ENCODE measurements at places on chromosomes 7 and 10. TPM values are rescaled to one million over a fixed set of nuclear protein-coding genes. Genes with fewer than 3 reads are reported as not detected.

HMX2 gene
- total RNA-seq = not detected

TRRAP gene
- 12.5 TPM for total RNA-seq

TAS2R3 gene
- 0.72 TPM for total RNA-seq

BMPER gene
- 7.5 TPM for total RNA-seq

ITPRID1 gene
- total RNA-seq = not detected

ARL4A gene
- total RNA-seq = 48.0 TPM

FGFBP3 gene
- total RNA-seq = under 0.01 TPM

PODXL gene
- total RNA-seq = 1.4 TPM

SPDYE8 gene
- total RNA-seq = not detected

GIMAP5 gene
- total RNA-seq = not detected

NUTM2D gene
- total RNA-seq = 0.56 TPM

GRCh38 chr10:122375679-122376160, 1.2 kb downstream of the PLEKHA1 start:
- DNase-seq = no peak

DNA sequence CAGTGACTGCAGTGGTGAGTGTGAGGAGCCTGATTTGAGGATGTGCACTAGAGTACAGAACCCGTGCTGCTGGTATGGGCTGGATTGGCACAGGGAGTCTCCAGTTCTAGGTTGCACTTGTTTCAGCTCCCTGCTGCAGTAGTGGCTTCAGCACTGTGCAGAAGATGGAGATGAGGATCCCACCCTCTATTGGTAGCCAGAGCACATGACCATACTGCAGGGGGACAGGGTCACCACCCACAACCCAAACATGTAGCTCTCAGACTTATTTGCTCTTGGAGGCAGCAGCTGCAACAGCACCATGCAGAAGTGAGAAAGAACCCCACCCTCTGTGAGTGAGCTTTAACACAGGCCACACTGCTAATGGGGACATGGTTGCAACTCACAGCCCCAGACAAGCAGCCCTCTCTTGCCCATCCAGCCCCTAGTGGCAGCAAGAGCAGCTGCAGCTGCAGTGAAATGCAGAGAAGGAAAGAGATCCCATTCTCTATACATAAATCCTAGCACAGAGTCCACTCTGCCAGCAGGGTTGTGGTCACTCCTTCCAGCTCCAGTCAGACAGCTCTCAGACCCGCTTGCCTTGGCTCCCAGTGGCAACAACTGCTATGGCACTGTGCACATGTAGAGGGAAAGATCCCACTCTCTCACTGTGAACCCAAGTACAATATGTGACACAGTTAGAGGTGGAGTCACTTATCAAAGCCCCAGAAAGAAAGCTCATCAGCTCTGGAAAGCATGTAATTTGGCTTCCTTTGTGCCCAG, 51.4 kb upstream of the SCIN start:
- no peak for DNase-seq

GRCh38 chr10:73357821-73358220, 843 bp downstream of the CFAP70 start:
- no peak for DNase-seq

- DNase-seq = peak; percentile 30
Measured at GRCh38 chr7:14691597-14692203, 210.9 kb downstream of the DGKB start.

GRCh38 chr7:157601530-157601929, 264.7 kb downstream of the DNAJB6 start:
- no peak for DNase-seq

GRCh38 chr10:11409357-11409756, 202.1 kb downstream of the USP6NL start:
- DNase-seq = no peak

DNA sequence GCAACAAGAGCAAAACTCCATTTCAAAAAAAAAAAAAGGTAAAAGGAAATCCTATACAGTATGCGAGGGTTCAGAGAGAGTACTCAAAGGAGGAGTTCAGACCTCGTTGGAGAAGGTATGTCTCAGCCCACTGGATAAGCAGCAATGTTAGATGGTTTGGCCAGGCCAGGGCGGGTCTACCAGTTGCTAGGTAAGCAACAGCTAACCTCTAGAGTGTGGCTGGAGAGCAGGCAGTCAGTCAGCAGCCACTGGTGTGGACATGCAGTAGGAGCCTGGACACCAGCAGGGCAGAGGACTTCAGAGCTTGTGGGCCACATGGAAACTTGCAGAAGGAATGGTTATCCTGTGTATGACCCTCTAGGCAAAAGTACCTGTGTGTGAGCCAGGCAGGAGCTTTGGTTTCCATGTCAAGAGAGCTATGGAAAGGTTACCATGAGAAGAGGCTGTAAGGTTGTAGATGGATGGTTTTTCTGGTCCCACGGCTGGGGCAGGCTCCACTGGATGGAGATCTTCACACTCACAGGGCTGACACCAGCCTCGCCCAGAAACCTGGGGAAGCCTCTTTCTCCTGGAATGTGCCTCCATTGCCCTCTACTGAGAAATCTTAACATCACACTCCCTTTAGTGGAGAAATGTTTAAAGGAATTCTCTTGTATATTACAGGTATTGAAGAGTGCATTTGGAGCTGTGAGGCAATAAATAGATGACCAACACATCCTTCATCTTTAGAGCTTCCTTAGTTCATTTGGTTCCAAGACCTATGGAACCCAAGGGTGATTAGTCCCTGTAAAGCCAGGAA, 63.6 kb downstream of the CCDC186 start:
- DNase-seq = no peak

GRCh38 chr7:34117573-34117972, 212.2 kb downstream of the BMPER start:
- DNase-seq = no peak

- DNase-seq = no peak
Measured at GRCh38 chr10:86107131-86107530, 259.5 kb downstream of the GRID1 start.

DNA sequence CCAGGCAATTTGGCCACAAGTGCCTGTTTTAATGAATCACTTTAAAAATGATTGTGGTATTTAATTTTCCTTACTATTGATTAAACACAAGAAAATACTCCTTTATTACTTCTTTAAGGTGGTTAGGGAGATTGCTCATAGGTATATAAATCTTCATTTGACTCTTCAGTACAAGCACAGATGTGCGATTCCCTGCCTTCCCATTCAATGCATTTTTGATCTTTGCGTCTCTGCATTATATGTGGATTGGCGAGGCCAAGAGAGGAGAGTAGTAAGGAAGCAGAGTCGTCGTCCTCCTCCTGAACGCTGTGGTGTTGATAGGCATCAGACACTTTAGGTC, 683.7 kb downstream of the LRMDA start:
- DNase-seq = no peak

- no peak for DNase-seq
Measured at GRCh38 chr10:18611168-18611567, 40.2 kb downstream of the NSUN6 start.

- no peak for DNase-seq
Measured at GRCh38 chr10:17176091-17176490, 25.4 kb downstream of the TRDMT1 start.

GRCh38 chr10:29849126-29849833, 210.1 kb downstream of the JCAD start:
- peak; percentile 95 for DNase-seq

DNA sequence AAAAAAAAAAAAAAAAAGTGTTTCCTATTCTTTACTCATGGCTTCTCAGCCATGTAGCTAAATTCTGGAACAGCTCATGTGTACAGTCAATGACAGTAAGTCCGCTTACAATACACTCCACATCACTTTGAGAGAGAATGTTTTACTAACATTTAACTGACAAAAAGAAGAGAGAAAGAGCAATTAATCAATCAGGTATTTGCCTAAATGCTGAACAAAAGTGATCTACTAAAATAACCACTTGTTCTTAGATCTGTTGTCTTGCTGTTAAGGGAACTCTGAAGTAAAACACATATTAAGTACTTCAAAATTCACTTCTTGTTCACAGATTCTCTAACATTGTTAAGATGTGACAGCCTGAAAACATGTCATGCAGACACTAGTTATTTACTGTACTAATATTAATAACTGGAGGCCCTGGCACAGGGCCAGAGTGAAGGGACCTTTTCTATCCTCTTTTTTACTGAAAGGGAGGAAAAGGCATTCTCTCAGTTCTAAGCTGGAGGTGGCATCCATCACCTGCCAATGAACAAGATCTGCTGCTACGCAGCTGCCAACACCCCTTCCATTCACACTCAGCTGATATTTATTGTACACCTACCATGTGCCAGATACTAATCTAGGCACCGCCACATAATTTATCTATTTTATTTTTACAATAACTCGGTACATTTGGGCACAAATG, 72.6 kb downstream of the AHR start:
- peak; percentile 18 for DNase-seq

GRCh38 chr7:141221007-141221612, 147.2 kb downstream of the TMEM178B start:
- no peak for DNase-seq

DNA sequence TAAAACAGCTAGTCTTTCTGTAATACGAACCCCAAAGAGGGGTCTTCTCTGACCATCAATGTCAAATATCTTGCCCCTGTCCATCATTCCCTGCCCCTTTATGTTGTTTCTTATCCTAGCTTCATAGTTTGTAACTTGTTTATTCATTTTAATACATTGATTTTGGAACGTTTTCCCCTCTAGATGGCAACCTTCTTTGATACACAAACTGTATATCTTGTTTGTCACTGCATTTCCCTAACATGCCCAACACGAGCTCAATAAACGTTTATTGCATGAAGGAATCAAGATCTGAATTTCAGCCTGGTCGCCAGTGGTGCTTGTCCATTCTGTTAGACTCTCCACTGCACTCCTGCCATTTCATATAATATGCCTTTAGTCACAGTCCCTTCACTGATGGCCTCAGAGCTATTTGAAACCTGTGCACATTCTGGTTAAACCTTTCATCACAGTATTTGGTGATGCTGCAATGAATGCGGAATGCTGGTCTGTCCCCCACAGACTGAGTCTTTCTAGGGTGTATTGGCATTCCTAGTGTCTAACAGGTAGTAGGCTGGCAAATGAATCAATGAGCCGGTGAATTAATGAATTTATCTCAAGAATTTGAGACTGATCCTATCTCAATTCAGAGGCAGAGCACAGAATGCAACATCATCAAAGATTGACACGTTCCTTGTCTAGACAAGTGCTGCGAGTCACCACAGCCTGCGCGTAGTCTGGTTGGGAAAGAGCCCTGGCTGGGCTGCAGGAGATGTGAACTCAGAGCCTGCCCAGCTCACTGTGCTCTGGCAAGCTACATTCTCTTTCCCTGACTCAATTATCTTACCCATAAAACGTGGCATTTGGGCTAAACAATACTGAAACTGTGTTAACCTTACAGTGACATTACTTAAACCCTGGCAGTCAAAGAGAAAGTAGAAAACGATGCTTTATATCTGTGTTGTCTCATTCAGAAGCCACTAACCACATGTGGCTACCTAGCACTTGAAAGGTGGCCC, 55.2 kb upstream of the FRMD4A start:
- DNase-seq = peak; percentile 96

GRCh38 chr10:112966194-112966855, 16.3 kb downstream of the TCF7L2 start:
- DNase-seq = no peak

DNA sequence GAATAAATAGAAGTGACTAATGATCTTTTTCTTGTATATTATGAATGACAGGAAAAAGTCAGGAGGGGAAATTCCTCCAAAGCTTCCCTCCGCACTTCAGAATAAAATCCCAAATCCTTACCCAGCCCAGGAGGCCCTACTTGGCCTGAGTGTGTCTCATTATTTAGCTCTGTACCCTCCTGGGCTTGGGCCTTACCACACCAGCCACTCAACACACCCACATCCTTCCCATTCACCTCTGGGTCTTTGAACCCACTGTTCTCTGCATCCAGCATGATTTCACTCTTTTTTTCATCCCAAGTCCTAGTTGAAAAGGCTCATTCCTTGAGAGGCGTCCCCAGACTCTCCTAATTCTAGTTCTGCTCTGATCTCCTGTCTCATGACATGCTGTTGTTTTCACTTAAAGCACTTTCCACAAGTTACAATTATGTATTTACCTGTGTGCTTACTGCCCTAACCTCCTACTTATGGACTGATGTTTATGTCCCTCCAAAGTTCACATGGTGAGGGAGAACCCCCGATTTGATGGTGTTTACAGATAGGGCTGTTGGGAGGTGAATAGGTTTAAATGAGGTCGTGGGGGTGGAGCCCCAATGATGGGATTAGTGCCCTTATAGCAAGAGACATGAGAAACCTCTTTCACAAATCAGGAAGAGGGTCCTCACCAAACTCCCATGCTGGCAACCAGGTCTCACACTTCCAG, 6.4 kb downstream of the NOD1 start:
- DNase-seq = no peak

DNA sequence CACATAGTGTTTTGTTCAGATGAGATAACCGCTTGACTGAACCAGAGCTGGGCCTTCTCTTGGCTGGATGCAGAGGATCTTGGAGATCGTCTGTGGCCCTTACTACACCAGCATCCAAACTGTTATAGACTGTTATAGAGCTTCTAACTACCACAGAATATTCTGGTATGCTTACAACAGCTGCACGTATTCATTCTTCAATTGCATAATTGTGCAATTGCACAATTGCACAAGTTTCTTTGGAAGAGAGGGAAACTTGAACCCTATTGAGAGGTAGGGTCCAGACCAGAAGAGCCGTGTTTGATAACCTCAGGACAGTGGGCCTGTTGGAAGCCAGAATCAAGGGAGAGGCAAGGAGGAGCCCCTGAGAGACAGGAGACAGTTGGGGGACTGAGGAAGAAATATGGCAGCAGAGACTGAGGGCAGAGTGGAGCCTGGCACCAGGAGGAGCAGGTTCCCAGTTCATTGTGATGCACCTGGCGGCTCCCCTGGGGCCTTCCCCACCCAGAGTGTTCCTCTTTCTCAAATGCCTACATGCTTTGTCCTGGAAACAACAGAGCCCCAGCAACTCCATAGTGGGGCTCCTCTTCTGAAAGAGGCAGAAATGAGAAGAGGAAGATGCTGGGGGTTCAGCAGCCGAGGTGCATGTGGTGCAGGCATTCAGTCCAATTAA, 64.1 kb downstream of the PTPRZ1 start:
- DNase-seq = no peak

DNA sequence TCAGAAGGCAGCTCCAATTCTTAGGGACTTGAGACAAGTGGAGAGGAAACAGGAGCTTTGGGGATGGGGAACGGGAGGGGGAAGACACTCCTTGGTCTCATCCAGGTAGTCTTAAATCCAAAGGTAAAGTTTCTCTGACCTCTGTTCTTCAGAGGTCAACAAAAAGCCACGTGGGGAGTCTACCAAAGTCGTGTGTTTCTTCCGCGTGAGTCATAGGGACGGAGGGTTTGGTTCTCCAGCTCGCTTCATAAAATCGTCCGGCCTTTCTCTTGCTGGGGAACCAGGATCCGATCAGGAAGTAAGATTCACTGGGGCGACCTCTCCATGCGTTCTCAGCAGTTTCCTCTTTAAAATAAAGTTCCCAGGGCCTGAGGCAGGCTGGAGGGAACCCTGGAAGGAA, 275.7 kb downstream of the TCERG1L start:
- no peak for DNase-seq
